NCI-H510A treated with DMSO at 0.1 percent for 48 hours (cell line): ENCODE measurements at places on chromosomes 6 and 20.
A peak's percentile ranks its signal among the peaks of the same experiment; 100 is the strongest.

DNA sequence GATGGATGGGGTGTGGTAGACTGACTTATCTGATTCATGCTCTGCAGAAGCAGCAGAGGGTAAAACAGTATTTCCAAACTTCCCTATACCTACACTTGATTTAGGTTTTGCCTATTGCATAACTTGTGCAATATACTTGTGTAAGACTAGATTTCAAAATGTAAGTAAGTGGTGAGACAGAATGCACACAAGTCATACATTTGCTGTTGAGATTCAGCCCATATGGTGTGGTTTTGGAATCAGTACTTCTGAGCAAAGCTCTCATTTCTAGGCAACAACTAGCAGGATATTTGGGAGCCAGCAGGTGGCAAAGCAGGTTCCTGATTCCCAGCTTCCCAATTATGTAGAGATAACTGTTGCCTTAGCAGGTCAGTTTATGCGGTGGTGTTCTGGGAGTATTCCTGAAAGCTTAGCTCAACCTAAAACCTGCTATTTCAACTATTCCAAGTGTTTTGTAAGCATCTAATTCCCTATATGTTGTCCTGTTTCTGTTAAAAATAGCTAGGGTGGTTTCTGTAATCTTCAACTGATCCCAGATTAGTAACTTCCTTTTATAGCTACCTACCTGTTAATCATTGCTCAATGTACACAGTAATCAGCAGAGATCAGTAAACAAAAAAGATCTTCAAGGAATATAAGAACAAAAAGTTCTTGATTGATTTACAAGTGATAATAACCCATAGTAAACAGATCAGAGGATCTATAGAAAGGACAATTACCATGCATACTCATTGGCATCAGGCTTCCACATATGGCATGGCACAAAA, 8.5 kb upstream of the FABP7 start:
- no peak for DNase-seq

- DNase-seq, result no peak
These were observed 442.0 kb upstream of the SOX4 start for GRCh38 chr6:21151530-21151929.

GRCh38 chr6:3449750-3450305, 7.0 kb downstream of the SLC22A23 start:
- no peak for DNase-seq

- DNase-seq, result no peak
These were observed 451.8 kb downstream of the CD83 start for GRCh38 chr6:14569394-14569793.

- no peak for DNase-seq
These were observed 6.1 kb downstream of the THBD start for GRCh38 chr20:23043376-23043775.

GRCh38 chr20:13791540-13792459, 7.0 kb downstream of the NDUFAF5 start:
- no peak for DNase-seq

- peak; percentile 30 for DNase-seq
These were observed 1.1 kb upstream of the TBC1D32 start for GRCh38 chr6:121335087-121336008.

DNA sequence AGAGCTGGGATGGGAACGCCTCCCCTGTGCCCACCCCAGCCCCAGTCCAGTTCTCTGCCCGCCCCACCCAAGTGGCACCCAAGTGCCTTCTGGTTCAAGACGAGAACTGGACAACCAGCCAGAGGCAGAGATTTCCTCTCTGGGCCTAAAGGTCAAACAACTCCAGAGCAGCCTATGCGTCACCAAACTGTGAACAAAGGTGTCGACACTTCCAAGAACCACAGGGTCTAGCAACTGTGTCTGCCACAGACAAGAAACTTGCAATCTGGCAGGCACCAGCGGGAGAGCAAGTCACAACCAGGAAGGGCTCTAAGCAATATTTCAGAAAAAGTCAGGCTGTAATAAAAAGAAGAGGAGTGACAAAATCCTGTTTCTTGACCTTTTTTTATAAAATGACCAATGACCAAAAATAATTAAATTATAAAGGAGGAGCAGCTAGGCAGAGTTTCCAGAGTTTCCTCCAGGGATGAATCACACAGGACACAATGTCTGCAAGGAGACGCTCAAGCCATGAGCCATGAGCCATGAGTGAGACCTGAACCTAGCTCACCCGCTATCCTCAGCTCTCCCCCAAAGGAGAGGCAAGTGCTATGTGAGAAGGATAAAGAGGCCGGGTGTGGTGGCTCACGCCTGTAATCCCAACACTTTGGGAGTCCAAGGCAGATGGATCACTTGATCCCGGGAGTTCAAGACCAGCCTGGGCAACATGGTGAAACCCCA, 11.1 kb downstream of the EDEM2 start:
- no peak for DNase-seq

DNA sequence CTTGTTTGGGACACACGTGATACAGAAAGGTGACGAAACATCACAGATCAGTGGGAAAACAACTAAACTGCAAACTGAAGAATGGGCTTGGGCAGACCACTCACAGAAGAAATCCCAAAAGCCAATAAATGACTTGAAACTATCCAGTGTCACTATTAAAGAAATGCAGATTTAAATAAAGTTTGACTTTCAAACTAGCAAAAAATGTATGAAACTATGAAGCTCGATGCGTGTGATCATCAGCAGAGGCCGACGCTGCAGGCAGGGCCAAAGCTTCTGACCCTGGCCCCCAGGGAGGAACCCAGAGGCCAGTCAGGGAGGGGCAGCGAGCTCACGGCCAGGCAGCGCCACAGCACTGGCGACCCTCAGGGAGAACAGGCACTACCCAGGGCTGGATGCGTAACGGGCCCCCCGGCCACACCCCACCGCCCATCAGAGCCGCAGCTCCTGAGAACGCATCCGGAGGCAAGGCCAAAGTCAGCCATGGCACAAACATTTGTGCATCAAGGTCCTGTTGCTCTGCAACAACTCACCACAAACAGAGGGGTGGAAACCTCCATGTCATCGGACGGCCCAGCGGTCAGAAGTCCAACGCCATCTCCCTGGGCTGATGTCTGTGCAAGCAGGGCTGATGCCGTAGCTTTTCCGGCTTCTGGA, 94.1 kb downstream of the YTHDF1 start:
- no peak for DNase-seq

- no peak for DNase-seq
These were observed 2.8 kb upstream of the NXT1 start for GRCh38 chr20:23347791-23348190.

- DNase-seq, result no peak
These were observed 4.4 kb downstream of the FOXF2 start for GRCh38 chr6:1393641-1394283.

- DNase-seq, result peak; percentile 41
These were observed 135.3 kb downstream of the HFE start for GRCh38 chr6:26222571-26222970.

DNA sequence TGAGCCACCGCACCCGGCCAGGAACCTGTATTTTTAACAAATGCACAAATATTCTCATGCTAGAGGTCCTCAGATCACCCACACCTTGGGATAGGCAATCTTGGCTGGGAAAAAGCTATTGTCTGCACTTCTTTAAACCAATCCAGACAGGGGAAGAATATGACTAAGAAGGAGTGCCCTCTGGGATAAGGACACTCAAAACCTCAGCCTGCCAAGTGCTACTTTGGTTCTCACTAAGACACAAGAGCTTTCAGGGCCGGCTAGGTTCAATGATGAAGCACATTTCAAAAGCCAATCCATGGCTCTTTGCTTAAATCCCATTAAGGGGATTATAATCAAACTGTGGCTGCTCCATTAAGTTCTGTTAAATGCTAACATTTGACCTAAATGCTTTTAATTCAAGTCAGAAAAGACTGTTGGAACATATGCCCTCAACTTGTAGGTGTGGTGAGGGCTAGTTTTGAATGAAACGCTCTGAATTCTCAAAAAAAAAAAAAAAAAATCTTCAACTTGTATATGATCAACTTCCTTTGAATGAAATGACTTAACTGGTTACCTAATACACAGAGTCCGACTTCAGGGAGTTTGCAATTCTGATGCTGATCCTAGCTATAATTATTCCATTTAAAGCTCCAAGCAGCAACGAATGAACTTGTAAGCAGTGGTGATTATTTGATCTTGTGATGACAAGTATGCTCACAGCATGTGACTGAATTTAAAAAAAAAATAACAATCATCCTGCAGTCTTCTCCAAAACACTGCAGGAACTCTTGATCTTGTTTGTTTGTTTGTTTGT, 56.6 kb downstream of the SLC23A2 start:
- no peak for DNase-seq

GRCh38 chr20:7330850-7331249, 563.4 kb downstream of the BMP2 start:
- DNase-seq, result no peak

GRCh38 chr6:155317186-155317585, 2.9 kb upstream of the TFB1M start:
- DNase-seq, result no peak

- no peak for DNase-seq
These were observed 2.0 kb downstream of the CLIC1 start for GRCh38 chr6:31734247-31734820.

DNA sequence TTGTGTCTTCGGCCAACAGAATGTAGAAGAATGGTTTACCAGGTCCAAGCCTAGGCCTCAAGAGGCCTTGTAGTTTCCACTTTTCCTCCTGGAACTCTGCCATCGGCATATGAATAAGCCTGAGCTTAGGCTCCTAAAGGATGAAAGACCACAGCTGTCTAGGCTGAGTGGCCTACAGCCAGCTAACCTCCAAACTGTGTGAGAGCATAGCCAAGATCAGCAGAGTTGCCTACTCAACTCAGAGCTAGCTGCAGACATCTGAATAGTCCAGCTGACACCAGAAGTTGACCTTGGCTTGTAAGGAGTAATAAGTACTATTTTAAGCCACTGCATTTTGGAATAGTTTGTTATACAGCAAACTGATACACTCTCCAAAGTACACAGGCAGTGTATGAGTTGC, 52.6 kb upstream of the SMIM29 start:
- no peak for DNase-seq

DNA sequence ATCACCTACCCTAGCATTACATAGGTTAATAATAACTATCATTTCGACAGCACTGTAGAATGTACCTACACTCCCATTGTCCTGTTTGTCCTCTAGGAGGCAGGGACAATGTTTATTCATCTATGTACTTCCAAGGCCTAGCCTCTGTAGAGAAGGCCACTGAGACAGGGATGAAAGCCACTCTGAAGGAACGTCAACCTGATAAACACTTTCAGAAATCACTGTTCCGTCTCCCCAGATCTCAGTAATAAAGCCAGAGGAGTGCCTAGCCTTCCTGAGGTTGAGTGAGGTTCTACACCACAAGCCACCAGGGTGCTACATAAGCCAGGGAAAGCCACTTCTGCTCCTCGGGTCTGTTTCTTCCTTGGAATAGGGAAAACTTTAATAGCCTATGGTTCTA, 44.8 kb downstream of the POPDC3 start:
- peak; percentile 17 for DNase-seq

DNA sequence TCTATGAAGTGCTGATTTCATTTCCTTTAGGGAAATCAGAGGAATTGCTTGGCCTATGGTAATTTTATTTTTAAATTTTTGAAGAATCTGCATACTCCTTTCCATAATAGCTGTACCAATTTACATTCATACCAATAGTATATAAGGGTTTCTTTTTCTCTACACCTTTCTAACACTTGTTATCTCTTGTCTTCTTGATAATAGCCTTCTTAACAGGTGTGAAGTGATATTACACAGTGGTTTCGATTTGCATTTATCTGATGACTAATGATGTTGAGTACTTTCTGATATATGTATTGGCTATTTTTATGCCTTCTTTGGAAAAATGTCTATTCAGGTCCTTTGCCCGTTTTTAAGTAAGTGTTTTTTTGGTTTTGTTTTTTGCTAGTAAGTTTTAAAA, 40.8 kb downstream of the SMAP1 start:
- DNase-seq, result no peak

DNA sequence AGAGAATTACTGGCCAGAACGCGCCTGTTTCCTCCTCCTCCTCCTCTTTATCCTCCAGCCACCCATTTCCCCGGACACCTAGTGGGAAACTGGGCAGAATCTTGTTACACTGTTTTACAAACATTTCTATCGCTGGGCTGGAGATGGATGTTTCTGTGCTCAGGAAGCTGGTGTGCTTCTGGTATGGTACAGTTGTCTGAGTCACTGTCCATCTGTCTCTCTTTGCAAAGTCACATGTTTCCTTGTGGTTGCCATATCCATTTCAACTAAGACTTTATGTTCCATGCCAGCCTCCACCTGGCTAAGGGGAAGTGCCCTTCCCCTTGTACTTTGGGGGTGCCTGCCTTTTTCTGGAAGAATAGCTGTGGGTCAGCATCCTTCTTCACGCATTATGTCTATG, 52.9 kb upstream of the SLC22A16 start:
- no peak for DNase-seq

- DNase-seq, result no peak
These were observed 161.2 kb upstream of the OGFRL1 start for GRCh38 chr6:71127374-71127773.

DNA sequence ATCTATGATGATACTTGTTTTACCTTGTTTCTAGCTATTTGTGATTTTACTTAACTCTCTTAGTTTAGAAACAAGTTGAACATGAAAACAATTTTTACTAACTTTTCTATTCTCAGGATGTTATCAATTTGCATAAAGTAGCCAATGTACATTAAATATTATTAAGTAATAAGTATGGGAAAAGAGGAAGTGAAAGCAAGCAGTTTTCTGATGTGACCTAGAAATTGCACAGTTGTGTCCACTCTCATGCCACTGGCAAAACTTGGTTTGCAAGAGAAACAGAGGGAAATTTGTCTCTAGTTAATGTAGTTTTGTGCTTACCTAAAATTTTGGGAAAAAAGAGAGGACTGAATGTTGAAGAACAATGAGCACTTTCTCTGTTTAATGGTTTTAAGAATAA, 19.2 kb upstream of the TSPYL1 start:
- DNase-seq, result no peak

GRCh38 chr6:31680226-31681134, at the start of gene LY6G5C:
Gene LY6G5C, minus strand, starts transcription at chr6:31681067. Its CDS starts 694 bp downstream, at chr6:31680373.
- DNase-seq, result peak; percentile 96
